ENCODE measurements at places on chromosomes 2 and 18.

DNA sequence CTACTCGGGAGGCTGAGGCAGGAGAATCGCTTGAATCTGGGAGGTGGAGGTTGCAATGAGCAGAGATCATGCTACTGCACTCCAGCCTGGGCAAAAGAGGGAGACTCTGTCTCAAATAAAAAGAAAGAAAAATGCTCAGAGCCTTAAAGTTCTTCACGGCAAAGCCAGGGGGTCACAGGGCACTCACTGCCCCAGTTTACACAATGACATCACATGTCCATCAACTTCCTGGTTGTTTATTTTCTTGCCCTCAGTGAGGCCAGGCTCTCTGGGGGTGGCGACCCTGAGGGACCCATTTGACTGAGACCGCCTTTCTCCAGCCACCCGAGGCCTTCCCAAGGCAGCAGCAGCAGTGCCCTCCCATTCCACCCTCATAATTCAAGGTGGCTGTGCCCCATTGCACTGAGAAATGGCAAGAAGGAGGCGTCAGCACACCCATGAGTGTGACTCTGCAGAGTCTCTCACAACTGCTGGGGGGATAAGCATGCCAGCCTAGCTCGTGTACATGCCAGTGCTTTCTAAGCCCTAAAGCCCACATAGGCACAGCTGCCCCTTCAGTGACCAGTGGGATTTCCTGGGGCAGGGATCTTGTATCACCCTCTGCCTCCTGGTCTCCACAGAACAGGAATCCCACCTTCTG, 50.0 kb downstream of the SFXN5 start:
- DNase-seq, result no peak

DNA sequence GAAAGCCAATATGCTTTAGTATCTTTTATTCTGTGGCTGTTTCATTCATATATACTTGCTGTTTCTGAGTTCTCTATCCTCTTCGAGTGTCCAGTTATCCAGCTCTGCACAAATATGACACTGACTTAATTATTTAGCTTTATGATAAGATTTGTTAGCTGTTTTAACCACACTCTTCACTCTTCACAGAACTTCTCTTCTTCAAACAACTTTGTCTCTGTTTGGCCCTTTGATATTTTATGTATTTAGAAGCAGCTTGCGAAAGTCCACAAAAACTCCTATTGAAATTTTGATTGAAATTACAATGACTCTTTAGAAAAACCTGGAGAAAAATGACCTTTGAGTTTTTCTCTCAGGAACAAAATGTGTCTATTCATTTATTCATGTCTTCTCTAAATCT, 407.0 kb downstream of the CPS1 start:
- DNase-seq, result no peak

DNA sequence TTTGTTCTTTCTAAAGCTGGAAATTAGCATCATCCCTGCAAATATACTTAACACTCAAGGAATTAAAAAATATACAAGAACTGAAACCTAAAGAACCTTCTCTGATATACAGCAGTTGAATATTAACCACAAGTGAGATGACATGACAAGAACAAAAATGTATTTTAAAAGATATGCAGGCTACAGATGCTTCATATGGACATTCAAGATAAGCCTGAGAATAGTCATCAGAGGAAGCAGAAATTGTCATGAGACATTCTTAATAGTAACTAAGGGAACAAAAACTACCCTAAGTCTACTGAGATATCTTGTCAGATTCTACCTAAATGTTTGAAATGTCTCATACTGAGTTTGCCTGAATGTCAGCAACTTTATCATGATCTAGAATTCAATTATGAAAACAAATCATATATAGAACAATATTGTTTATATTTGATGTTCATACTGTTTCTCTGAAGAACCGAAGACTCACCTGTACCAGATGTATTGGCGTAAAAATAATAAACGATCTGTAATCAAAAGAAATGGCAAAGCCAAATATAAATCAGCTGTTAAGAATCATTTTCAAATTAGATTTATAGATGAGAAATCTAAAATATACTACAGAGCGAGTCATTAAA, 4.7 kb downstream of the NBAS start:
- DNase-seq, result no peak

- no peak for DNase-seq
These were observed 25.9 kb downstream of the ALS2 start for GRCh38 chr2:201754717-201755415.

GRCh38 chr2:7053650-7054265, 136.5 kb downstream of the RNF144A start:
- DNase-seq, result no peak

- DNase-seq, result no peak
These were observed 20.4 kb upstream of the ATOH8 start for GRCh38 chr2:85733121-85733960.

GRCh38 chr18:23438046-23438377, 15.1 kb upstream of the RIOK3 start:
- no peak for DNase-seq

- DNase-seq, result no peak
These were observed 162.7 kb upstream of the ETAA1 start for GRCh38 chr2:67234440-67234839.

GRCh38 chr2:209389171-209389618, 34.7 kb upstream of the MAP2 start:
- no peak for DNase-seq

DNA sequence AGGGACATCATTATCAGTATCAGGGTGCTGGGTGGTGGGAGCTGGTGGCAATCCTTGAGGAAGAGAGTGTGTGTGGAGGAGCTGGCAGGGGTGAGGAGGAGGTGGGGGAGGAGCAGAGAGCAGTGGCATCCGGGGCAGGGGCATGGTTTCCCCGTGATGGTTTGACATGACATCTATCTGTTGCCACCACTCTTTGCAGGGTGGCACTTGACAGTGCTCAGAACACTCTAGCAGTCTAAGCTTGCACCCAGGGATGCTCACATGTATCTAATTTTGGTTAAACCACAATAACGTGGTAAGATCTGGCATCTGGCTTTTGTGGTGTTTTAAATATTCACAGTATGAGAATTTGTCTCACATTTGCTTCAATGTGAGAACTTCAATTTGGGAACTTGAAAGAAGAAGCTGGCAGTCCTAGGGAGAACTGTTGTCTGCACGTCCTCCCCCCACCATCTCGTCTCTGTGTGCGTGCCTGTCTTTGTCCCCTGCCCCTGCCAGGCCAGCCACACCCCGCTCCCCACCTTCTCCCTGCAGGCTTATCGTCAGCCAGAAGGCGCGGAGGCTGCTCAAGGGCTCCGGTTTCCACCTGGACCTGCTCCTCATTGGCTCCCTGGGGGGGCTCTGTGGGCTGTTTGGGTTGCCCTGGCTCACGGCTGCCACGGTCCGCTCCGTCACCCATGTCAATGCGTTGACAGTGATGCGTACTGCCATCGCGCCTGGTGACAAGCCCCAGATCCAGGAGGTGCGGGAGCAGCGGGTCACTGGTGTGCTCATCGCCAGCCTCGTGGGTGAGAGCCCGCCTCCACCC, 11.7 kb downstream of the SLC4A3 start:
- no peak for DNase-seq

DNA sequence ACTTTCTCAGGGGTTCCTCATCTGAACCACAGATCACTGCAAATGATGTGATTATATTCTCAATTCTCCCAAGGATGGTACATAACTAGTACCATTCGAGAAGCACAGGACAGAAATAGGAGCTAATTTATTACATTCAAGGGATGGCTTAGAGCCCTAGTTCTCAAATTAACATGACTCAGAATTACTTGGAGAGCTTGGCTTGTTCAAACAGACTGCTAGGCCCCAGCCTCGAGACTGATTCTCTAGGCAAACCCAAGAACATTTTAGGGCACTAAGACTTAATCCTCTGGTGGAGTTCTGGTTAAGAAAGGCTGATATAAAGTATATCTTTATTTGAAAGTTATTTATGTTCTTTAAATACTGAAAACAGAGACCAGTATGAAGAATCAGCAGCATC, 35.8 kb downstream of the HIBCH start:
- no peak for DNase-seq

DNA sequence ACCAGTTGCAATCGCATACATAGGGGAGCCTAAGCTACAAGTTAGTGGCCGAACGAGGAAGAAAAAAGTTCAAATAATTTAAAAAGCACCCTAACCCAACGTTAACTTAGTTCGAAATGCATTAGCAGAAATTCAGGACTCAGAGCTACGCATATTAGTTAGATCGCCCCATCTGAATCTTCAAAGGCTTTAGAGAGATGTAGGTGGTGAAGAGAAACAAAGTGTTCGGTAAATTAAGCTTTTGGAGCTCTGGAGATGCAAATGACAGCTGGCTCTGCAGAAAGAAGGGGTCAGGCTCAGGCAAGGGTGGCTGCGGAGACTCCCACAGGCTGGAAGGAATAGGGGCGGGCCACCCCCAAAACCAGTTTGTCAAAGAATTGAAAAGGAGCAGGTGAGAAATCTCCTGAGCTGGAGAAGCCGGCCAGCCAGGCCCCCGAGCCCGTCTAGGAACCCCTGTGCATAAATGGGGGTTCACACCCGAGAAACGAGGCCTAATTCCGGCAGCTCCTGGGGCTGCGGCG, 621 bp downstream of the TXNL1 start:
- DNase-seq, result no peak

- DNase-seq, result no peak
These were observed 6.0 kb downstream of the ERBB4 start for GRCh38 chr2:212532585-212532984.

- DNase-seq, result no peak
These were observed 135.8 kb downstream of the LDLRAD4 start for GRCh38 chr18:13354402-13354801.

DNA sequence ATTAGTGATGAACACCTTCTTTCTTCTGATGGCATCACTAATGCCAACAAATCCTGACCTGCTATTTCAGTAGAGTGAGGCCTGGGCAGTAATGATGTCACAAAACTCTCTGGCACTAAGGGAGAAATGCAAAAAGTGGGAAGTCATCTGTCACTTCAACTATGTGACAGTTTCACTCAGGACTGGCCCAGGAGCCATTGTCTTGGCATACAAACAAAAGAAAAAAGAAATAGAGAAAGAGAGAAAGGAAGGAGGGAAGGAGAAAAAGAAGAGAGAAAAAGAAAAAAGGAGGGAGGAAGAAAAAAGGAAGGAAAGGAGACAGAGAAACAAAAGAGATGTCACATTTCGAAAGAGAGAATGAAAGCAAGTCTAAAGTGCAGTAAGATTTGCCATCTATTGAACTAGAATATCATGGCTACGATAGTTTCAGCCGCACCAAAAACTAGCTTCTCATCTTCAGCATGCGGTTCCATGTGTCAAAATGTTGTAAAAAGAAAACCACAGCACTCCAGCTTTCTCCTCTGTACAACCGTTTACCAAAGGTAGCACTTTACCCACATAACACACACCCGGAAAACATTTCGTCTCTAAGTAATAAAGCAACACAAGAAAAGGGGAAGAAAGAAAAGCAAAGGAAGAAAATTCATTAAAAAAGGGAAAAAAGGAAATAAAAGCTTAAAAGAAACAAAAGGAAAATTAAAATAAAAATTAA, 50.1 kb downstream of the CD226 start:
- no peak for DNase-seq

DNA sequence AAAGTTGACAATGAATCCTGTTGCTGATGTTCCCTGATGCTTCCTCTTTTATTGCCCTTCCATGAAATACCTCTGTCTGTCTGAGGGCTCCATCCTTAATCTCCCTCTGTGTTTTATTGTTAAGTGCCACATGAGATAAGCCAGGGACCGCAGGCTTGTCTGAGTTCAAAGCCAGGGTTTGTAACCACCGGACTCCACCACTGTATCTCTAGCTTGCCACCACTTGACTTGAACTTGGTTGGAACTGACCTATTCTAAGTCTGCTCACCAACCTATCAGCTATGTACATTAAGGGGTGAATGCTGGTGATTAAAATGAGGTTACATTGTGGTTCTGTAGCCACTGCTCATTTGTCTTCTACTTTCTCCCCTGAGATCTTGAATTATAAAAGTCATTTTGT, 328.5 kb upstream of the ZEB2 start:
- DNase-seq, result no peak

GRCh38 chr2:97936199-97936598, 59.5 kb downstream of the TMEM131 start:
- no peak for DNase-seq

DNA sequence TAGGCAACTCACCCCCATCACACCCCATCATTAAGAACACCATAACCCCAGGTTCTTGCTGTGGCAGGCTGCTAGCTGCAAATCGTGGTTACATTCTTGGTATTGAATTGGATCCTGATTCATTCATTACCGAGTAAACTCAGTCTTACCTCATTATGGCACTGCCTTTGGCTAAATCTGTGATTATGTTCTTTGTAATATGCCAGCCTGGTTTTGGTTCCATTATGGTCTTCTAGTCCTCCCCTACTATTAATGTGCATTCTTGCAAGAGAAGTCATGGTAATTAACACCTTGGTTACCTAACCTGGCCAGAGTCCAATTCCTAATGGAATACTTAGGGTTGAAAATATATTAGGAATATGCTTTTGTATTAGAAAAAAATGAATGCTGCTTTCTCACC, 258.9 kb upstream of the APCDD1 start:
- DNase-seq, result no peak

DNA sequence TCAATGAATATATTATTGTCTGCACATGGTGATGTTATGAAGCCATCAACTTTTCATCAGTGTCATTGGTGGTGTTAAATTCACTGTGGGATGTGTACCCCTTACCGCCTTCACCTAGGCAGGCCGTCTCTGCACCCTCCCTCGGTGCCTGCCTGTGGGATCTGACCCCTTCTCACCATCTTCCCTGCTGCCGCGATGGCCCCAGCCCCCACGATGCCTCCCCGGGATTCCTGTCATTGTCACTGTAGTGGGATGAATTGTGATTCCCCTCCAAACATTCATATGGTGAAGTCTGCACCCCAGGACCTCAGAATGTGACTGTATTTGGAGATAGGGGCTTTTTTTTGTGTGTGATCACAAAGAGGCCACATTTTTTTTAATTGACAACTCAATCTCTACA, 198.3 kb upstream of the HS6ST1 start:
- no peak for DNase-seq

- DNase-seq, result no peak
These were observed 3.5 kb downstream of the SNTG2 start for GRCh38 chr2:953975-954686.

DNA sequence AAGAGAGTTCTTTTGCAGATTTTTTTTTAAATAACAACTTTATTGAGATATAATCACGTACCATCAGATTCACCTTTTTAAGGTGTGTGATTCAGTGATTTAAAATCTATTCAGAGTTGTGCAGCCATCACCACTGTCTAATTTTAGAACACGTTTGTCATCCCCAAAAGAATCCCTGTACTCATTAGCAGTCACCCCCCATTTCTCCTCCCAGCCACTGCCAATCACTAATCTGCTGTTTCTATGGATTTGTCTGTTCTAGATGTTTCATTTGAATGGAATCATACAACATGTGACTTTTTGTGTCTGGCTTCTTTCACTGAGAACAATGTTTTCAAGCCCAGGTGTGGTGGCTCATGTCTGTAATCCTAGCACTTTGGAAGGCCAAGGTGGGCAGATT, 55.4 kb upstream of the RAPH1 start:
- no peak for DNase-seq
